ENCODE measurements at places on chromosomes 12 and 14.
A peak's percentile ranks its signal among the peaks of the same experiment; 100 is the strongest.

GRCh38 chr14:37329189-37330001, 131.7 kb downstream of the MIPOL1 start:
- DNase-seq: peak; percentile 64

DNA sequence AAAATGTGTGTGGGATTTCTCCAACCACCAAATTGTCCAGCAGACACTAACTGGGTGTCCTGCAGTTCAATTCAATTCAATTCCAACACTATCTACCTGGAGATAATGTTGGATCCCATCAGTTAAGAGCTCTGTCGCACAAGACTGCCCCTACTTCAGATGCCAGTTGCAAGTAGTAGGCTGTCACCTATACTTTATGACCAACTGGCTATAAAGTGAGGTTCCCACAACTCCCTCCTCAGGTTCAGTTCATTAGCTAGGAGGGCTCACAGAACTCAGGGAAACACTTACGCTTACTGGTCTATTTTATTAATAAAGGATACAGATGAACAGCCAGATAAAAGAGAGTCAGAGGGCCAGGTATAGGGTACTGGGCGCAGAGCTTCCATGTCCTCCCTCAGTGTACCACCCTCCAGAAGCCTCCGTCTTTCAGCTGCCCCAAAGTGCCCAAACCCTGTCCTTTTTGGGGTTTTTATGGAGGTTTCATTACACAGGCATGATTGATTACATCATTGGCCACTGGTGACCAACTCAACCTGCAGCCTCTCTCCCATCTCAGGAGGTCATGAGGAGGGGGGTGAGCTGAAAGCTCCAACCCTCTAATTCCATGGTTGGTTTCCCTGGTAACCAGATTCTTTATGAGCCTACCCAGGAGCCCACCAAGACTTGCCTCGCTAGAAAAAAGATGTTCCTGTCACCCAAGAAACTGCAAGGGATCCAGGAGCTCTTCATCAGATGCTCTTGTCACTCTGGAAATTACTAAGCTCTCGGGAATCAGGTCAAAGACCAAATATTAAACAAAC, 7.5 kb upstream of the SERPINA5 start:
- no peak for DNase-seq

- DNase-seq: no peak
Observed at GRCh38 chr14:24861083-24861630, 188.8 kb downstream of the STXBP6 start.

DNA sequence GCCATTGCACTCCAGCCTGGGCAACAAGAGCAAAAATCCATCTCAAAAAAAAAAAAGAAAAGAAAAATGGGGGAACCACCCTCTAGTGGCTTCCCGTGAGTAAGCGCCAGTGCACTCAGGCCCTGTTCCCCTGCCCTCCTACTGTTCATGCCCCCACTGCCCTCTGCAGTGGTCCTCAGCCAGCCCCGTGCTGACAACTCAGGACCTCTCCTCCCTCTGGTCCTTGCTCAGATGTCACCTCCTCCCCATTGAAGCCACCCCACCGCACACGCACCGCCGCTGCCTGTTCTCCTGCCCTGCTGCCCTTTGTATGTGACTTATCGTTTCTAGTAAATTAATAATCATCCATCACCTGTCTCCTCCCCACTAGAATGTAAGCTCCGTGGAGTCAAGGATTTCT, 58.8 kb upstream of the DYNC1H1 start:
- DNase-seq: no peak

- DNase-seq: peak; percentile 59
Observed at GRCh38 chr14:24080888-24081738, 9.8 kb downstream of the CPNE6 start.

GRCh38 chr12:59858508-59859170, 262.8 kb downstream of the SLC16A7 start:
- no peak for DNase-seq

DNA sequence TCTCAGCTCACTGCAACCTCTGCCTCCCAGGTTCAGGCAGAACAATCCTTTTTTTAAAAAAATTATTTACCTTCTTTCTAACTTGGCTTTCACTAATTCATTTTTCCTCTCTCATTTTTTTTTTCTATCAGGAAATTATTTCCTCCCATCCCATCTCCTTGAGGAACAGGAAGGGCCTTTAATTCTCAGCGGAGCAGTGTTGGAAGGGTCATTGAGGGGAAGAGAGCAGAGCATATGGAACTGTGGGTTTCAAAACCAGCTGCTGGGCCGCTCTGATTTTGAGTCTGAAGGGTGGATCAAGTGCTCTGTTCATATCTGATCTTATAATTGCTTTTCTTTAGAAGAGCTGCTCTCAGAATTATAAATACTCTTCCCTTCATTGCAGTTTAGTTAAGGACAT, 29.0 kb downstream of the NUBPL start:
- DNase-seq: no peak

- no peak for DNase-seq
Observed at GRCh38 chr14:99189201-99189801, 82.7 kb downstream of the BCL11B start.

DNA sequence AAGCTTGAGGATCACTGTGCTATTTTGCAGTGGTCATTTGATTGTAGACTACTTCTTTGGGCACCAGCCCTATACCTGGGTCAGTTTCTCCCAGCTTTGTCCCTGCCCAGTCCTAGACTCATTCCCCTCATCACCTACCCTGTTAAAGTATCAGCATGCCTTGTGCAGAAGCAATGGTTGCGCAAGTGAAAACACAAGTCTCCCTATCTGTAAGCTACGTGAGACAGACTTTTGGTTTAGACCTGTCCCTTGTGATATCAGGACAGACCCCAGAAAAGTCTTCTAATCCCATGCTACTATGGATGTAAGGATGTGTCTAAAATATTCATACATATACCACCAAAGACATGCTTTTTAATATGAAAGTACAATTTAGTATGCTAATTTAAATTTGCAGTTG, 88.8 kb upstream of the ATP2B1 start:
- no peak for DNase-seq

DNA sequence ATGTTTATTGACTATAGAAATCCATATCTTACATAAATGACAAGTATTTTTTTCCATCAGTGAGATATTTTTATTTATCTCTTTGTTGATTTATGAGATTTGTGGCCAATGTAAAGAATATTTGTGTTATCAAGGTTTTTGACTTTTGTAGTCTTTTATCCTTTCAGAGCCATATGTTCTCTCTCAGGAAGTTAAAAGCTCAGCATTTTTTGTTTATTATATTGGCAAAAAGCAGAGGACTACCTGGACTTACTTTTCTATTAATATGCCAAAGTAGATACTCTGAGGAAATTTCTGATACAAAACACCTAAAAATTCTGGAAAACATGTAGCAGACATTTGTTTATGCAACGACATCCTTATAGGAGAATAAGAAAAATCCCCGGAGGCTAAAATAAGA, 490.3 kb downstream of the SLC6A15 start:
- DNase-seq: no peak

DNA sequence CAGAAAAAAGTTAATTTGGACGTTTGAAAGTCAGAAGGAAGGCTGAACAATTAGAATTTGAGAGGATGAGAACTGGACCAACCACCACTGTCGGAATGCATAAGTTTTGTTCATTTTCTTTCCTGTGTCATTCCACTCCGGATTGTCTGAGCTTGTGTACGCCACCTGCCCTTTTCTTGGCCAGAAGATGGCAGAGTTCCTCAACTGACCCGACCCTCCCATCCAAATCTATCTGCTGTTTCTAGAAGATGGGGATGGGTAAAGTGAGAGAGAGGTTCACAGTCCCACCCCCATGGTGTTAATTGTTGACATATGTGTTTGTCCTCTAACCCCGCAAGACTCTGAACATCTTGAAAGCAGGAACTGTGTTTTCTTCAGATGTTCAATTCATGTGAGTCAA, 388.0 kb downstream of the VRK1 start:
- DNase-seq: peak; percentile 37

All from PC-3 (cell line).